SK-N-MC (cell line): ENCODE measurements at places on chromosomes 2 and 18.

DNA sequence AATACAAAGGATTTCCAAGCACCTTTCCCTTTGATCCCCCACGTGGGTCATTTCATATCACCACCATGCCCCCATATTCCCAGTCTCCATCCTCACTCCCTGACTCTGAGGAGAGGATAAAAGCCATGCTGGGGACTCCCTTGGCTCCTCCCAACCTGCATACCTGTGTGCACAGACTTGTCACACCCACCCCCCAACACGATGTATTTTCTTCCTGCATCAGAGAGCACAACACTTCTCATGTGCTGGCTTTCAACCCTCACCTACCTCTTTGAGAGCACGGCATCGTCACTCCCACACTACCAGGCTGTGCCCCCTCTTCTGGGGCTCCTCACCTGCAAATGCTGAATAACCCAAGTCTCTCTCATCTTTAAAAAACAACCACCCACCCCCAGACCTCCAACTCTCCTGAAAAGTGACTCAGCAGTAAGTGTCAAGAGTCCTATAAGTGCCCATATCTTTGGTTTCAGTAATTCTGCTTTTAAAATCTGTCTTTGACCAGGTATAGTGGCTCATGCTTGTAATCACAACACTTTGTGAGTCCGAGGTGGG, 53.1 kb downstream of the AP1S3 start:
- no peak for DNase-seq

GRCh38 chr2:133045787-133046186, 375.8 kb upstream of the LYPD1 start:
- DNase-seq, result no peak

GRCh38 chr2:39636306-39636705, 29.4 kb upstream of the TMEM178A start:
- DNase-seq, result no peak

GRCh38 chr18:39057423-39058064, 1491.9 kb upstream of the CELF4 start:
- no peak for DNase-seq

DNA sequence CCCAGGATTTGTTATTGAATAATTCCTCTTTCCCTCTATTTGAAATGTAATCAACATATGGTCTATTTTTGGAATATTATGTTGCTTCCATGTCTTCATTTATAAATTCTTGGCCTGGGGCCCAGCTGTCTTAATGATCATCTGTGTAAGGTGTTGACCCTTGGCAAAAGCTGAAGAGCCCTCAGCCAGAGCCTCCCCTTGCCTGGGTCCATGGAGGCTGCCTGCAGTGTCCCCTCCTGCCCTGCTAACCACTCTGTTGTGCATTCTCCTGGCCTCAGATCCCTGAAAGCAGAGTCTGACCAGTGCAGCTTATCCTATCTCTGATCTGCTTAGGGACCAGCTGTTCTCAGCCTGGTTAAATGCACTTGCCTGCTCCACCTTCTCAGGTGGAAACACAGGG, 226.1 kb upstream of the APCDD1 start:
- no peak for DNase-seq

- no peak for DNase-seq
Observed at GRCh38 chr2:121355488-121355887, 70.5 kb upstream of the TFCP2L1 start.

DNA sequence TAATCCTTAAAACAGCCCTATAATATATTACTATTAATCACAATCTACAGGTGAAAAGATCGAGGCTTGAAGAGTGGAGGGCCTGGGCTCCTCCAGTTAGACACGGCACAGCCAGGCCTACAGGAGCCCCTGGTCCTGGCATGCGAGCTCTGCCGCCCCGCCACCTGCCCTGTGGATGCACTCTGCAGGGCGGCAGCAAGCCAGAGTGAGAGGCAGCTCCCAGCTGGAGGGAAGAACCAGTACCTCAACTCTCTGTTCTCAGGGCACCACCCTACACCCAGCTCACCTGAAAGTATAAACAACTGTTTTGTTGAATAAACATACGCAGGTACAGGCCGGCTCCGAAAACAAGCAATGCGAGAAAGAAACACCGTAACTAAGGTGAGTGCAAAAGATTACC, 34.6 kb downstream of the EIPR1 start:
- DNase-seq, result no peak

DNA sequence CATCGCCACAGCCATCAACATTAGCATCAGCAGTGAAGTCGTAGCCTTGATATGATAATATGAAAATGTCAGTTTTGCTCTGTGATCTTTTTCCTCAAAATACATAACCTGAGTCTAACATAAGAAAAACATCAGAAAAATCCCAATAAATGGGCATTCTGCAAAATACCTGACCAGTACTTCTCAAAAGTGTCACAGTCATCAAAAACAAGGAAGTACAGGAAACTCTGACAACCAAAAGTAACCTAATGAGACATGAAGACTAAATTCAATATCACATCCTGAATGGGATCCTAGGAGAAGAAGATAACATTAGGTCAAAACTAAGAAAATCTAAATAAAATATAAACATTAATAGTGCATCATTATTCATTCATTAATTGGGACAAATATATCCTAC, 1731.0 kb downstream of the SUCLG1 start:
- DNase-seq, result no peak

GRCh38 chr2:127104166-127104660, 2.7 kb downstream of the BIN1 start:
- DNase-seq, result no peak

DNA sequence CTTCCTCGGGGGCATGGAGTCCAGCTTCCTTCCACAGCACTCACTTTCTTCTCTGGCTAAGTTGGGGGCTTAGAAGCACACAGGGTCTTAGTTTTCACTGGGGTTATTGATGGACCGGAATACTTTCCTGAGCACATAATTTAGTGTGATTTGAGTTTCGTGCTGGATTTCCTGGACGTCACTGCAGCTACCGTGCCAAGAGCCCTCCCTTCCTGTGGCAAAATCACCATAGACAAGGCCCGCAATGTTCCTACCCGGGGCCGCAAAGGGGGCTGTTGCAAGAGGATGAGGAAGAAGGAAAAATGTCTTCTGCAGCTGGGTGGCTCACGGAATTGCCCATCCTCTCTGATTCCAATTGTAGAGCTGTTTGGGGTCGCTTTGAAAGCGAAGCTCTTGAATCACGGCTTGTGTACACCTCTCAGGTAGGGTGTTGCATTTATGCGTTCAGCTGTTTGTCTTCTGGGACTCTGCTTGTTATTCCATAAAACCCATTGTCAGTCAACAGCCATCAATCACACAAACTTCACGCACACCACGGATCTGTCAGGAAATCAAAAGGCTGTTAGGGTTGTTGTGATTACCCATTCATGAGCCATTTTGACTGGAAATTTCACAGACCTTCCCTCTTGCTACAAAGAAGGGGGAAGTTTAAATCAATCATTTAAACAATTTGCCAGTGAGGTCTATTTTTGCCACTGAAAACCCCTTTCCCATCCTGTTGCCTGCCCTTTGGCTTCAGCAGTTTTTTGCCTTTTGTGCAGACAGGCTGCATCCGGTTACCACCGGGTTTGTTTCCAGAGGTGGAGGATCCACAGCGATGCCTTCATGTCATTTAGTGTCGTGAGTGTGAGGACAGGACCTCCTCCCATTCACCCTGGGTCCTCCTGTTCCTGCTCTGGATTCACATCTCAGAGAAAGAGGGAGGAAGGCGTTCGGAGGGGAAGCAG, 36.0 kb downstream of the SMIM21 start:
- no peak for DNase-seq

DNA sequence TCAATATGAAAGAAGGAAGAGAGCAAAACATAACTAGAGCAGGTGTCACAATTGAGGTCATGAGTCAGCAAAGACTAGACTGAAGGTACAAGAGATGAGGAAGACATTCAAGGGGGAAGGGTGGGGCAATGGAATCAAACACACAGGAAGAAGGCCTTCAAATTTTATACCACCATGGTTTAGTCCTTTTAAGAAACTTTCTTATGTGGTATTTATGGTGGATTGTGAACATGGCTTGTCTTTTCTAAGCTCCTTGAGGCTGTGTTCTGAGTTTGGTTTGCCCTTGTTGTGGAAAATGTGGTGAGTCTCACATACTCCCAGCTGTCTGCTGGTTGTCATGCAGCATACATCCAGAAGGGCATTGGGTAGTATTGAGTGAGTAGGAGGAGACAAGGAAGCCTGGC, 62.1 kb downstream of the NABP1 start:
- no peak for DNase-seq

DNA sequence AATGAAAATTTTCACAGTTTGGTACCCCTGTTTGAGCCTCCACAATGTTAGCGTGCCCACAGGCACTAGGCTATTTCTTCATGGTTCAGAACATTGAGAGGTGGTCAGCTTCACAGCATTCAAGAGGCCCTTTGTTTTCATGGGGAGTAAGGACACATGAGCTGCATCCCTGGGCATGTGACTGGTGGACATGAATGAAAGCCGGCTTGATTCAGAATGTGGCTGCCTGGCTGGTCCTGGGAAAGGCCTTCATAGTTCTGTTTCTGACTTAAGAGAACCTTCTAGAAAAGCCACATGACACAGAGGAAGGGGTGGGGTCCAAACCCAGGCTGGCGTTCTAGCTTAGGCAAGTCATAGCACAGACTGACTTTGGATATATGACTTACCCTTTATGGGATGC, 420.6 kb downstream of the CMPK2 start:
- no peak for DNase-seq

GRCh38 chr18:2316082-2316750, 255.1 kb downstream of the METTL4 start:
- DNase-seq, result no peak

DNA sequence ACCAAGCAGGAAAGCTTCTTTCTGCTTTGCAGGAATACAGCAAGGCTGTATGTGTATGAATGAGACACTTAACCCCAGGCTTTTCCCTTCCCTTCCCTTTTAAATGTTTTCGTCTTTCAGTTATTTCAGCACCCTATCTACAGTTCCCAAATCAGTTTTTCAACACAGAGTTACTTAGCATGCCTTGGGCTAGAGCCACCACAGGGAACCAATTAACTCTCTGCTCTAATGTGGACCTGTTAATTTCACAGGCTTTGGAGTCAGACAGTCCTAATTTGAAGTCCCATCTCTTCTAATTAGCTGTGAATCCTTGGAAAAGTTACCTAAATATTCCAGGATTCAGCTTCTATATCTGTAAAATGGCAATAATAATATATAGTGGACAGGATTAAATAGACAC, 89.2 kb upstream of the REG3A start:
- DNase-seq, result no peak

GRCh38 chr2:98839292-98839691, 96.7 kb downstream of the CRACDL start:
- no peak for DNase-seq

DNA sequence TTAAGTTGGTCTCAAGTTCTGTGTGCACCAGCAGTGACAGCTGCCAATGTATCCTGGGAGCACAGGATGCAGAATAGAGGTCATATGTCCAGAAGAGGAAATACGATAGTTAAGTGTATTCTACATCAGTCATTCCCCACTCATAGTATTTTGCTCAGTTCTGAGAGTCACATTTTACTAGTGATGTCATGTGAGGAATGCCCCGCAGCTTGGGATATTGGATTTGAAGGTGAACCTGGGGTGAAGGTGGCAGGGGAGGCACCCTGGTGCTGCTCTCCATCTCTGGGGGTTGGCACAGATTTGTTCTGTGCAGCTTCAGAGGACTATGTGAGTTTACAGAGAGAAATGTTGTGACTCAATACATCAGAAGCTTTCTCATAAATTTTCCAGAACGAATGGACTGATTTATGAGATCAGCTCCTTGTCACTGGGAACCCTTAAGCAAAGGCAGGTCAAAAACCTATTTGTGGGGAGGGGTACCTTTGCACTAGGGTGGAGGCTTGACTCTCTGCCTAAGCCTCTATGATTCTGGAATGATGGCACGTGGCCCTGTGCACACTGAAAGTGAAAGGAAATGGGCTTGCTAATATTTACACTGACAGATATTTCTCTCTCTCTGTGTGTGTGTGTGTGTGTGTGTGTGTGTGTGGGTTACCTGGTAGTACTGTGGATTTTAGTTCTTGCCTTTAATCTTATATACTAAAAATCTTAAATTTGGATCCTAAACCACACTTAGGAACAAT, 95.9 kb downstream of the NEB start:
- no peak for DNase-seq

DNA sequence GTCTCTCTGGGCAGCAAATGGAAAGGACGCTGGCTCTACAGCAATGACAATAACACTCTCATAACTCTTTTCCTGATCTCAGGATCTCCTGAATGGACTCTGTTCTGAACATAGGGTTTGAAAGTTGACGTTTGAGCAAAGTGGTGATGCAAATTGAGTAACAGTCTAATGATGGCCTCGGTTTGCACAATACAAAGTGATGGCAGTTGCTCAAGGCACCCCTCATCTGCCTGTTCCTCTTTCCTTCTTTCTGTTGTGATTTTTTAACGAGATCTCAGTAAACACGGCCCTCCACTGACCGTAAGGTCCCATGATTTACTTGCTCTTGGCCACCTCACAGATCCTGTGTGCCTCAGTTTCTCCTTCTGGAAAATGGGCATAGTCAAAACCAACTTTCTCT, 303.6 kb downstream of the SLC8A1 start:
- no peak for DNase-seq

- no peak for DNase-seq
Observed at GRCh38 chr2:35873921-35874320, 481.7 kb upstream of the CRIM1 start.

DNA sequence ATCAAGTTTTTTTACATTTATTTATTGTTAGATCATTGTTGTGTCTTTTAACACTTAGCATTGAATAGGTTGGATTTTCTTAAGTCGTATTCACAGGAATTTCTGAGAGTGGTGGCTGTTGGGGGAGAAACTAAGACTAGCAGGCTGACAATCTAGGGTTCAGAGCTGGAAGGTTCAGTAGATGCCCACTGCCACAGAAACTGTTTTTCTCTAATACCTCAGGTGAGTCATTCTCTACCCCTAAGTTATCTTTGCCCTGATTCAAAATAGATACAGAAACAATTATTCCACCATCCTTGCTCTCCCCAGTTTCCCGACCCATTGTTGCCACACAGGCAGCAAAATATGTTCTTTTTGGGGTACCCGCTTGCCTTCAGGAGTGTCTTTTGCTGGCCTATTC, 870.8 kb upstream of the ID2 start:
- DNase-seq, result no peak

GRCh38 chr2:35503738-35504199, 851.8 kb upstream of the CRIM1 start:
- no peak for DNase-seq

DNA sequence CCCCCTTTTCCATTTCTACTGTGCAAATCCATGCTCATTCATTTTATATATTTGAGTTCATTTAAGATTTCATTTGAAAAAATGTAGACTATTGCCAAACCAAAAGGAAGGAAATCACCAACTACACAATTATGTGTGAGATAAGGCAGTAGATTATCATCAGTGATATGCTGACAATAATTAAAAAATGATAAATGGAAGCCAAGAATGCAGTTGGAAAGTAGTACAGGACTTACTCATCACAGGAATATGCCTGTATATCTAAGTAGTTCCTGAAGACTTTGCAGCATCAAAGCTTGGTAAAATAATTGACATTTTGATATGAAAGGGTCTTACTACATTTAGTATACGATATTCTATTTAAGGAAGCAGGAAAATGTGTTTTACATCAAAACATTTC, 166.1 kb upstream of the OTX1 start:
- DNase-seq, result no peak

GRCh38 chr2:207061181-207061580, 104.6 kb downstream of the KLF7 start:
- no peak for DNase-seq
